ENCODE measurements at places on chromosomes 1 and 21. TPM values are rescaled to one million over a fixed set of nuclear protein-coding genes. Genes with fewer than 3 reads are reported as not detected.

- peak overlapping the region; percentile 61 for H3K4me3 ChIP-seq
- peak overlapping the region; percentile 67 for H3K27ac ChIP-seq
Measured at GRCh38 chr1:1889090-1889750, 1.7 kb downstream of the GNB1 start.

Gene UBXN10
- polyA plus RNA-seq, result 2.4 TPM

Gene ACTL8
- not detected for polyA plus RNA-seq

- H3K27me3 ChIP-seq, result no peaks in the 10 kb centered on the region
- no peak overlapping the region for H3K4me3 ChIP-seq
- H3K36me3 ChIP-seq, result no peaks in the 10 kb centered on the region
Measured at GRCh38 chr1:177848577-177848976, 121.3 kb downstream of the SEC16B start.

Gene ANKRD35
- 0.59 TPM for polyA plus RNA-seq

GRCh38 chr1:51168266-51168845, 66.3 kb downstream of the C1orf185 start:
- H3K4me1 ChIP-seq, result no peaks in the 10 kb centered on the region
- H3K4me3 ChIP-seq, result no peak overlapping the region
- no peak for DNase-seq
- no peaks in the 10 kb centered on the region for H3K27me3 ChIP-seq

GRCh38 chr1:83741770-83742169, 257.2 kb downstream of the TTLL7 start:
- no peaks in the 10 kb centered on the region for H3K36me3 ChIP-seq
- H3K27me3 ChIP-seq, result no peaks in the 10 kb centered on the region
- H3K4me1 ChIP-seq, result peaks cover 4% of the 10 kb centered on the region
- H3K4me3 ChIP-seq, result no peak overlapping the region
- no peak overlapping the region for H3K27ac ChIP-seq
- DNase-seq, result no peak

- no peaks in the 10 kb centered on the region for H3K4me1 ChIP-seq
- DNase-seq, result no peak
- no peaks in the 10 kb centered on the region for H3K27me3 ChIP-seq
- H3K36me3 ChIP-seq, result no peaks in the 10 kb centered on the region
Measured at GRCh38 chr1:118136187-118136941, 48.7 kb downstream of the SPAG17 start.

GRCh38 chr1:182329471-182329870, 62.1 kb downstream of the GLUL start:
- H3K27me3 ChIP-seq, result no peaks in the 10 kb centered on the region
- no peak for DNase-seq
- H3K4me3 ChIP-seq, result no peak overlapping the region
- H3K36me3 ChIP-seq, result no peaks in the 10 kb centered on the region
- no peaks in the 10 kb centered on the region for H3K4me1 ChIP-seq

- H3K36me3 ChIP-seq, result no peaks in the 10 kb centered on the region
- no peaks in the 10 kb centered on the region for H3K4me1 ChIP-seq
Measured at GRCh38 chr1:24621121-24621520, 22.0 kb upstream of the SRRM1 start.

Gene RBM11
- polyA plus RNA-seq, result 1.6 TPM

- H3K4me1 ChIP-seq, result no peaks in the 10 kb centered on the region
- no peaks in the 10 kb centered on the region for H3K36me3 ChIP-seq
- no peaks in the 10 kb centered on the region for H3K27me3 ChIP-seq
- no peak for DNase-seq
Measured at GRCh38 chr1:245133995-245134715, 20.6 kb upstream of the KIF26B start.

DNA sequence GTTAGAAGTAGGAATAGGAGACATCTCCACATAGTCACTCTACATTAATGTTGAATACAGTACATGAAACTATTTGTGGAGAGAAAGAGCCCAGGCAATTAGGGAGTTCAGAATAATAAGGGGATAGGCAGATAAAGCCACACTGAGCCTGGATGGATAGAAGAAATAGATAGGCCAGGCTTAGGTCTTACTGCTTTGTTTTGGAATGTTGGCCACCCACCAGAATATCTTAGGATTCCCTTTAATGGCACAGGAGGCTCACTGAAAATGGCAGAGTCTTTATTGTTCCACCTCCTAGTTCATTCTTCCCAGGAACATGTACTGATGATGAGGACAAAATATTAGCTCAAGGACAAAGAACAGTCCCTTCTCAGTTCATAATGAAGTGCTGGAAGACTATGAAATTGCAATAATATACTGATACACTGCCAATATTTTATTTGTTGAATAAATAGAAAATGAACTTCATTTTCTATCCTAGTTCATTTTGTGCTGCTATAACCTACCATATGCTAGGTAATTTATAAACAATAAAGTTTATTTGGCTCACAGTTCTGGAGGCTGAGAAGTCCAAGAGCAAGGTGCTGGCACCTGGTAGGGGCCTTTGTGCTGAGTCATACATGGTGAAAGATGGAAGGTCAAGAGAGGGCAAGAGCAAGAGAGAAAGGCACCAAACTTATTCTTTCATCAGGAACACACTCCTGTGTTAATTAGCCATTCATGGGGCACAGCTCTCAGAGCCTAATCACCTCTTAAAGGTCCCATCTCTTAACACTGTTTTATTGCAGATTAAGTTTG, 87.3 kb downstream of the TBX15 start:
- no peak overlapping the region for H3K4me3 ChIP-seq
- H3K27ac ChIP-seq, result no peak overlapping the region
- H3K27me3 ChIP-seq, result no peaks in the 10 kb centered on the region
- no peaks in the 10 kb centered on the region for H3K4me1 ChIP-seq
- H3K36me3 ChIP-seq, result no peaks in the 10 kb centered on the region

DNA sequence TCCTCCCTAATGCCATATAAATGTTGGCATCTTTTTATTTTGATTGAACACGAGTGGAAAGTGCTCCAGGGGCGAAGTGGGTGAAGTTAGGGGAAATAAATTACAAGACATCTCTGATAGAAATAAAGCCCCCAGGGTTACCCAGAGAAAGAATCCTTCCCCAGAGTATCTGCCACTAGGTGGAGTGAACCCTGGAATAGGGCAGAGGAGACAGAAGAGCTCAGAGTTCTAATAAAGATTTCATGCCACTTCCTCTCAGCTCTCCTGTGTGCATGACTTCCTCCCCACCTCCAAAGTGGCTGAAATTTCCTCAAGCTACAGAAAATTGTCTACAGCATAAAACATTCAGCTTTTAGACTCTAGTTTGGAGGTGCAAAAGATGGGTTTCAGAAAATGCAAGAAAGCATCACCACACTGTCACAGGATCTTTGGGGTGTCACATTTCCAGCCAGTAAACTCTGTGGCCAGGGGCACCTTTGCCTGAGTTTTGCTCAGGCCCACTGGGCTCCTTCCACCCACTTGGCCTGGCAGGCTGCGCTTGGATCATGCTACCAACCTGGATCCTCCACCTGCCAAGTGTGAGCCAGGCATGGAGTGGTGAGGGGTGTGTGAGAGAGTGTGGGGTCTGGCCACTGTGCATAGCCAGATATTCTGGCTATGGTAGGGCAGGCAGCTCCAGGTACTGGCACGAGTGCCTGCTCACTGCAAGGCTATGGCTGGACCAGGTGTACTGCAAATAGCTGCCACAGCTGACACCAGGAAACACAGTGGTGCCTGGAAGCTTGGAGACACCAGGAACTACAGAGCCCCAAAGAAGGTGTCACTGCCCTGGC, 208.8 kb upstream of the USP25 start:
- H3K27ac ChIP-seq, result no peak overlapping the region
- no peak for DNase-seq
- H3K36me3 ChIP-seq, result no peaks in the 10 kb centered on the region
- H3K4me1 ChIP-seq, result no peaks in the 10 kb centered on the region
- H3K27me3 ChIP-seq, result no peaks in the 10 kb centered on the region
- H3K4me3 ChIP-seq, result no peak overlapping the region

DNA sequence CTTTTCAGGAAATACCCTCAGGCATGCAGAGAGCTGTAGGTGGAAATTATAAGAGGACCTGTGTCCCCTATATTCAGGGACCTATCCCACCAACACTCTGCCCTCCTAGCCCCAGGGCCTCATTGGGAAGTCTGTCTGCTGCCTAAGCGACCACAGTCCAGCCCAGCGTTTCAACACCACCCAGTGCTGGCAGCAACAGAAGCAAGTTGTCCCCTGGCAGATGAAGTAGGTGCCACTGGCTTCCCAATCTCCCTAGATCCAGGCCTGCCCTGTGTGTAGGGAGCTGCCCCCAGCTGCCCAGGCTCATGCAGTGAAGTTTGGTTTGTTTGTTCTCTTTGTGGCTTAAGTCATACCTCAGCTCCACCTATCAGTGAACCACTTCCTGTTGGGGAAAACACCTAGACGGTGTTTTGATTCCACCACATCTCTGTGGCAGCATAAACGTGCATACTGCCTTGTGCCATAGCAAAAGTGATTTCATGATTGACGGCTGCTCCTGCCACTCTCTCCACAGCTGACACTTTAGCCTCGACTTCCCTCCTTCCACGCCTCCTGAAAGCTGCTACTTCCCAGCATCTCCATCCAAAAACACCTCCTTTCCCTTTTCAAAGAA, 8.1 kb upstream of the LEFTY1 start:
- no peak overlapping the region for H3K4me3 ChIP-seq
- peak overlapping the region; percentile 87 for H3K27ac ChIP-seq
- no peaks in the 10 kb centered on the region for H3K36me3 ChIP-seq
- peaks cover 18% of the 10 kb centered on the region for H3K4me1 ChIP-seq

DNA sequence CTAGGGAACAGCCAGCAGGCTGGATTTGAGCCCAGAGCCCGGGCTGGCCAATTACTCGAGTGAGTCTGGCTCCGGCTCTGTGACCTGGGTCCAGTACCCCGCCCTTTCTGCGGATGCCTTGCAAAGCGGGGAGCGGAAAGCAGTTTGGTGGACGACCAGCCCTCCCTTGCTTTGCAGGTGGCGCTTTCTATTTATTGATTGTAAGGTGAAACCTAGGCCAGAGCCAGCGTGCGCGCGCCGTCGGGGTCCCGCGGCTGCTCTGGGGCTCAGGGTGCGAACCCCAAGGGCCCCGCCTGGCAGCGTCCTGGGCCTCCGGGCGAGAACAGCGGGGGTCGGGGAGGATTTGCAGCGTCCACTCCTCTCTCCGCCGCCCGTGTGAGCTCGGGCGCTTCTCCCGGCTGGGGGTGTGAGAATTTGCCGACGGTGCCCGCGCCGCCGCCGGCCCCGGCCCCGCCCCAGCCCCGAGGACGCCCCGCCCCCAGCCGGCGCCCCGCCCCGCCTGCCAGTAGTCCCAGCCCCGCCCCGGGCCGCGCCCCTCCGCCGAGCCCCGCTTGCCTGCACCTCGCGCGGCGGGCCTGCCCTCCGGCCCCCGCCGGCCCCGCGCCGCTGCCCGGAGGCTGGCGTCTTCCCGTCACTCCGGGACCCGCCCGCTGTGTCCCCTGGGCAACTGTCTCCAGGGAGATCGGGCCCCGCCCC, 37.6 kb downstream of the PIK3CD start:
- peak overlapping the region; percentile 62 for H3K4me3 ChIP-seq
- peaks cover 12% of the 10 kb centered on the region for H3K4me1 ChIP-seq
- H3K27ac ChIP-seq, result no peak overlapping the region
- no peaks in the 10 kb centered on the region for H3K27me3 ChIP-seq
- peak; percentile 86 for DNase-seq
- H3K36me3 ChIP-seq, result no peaks in the 10 kb centered on the region

DNA sequence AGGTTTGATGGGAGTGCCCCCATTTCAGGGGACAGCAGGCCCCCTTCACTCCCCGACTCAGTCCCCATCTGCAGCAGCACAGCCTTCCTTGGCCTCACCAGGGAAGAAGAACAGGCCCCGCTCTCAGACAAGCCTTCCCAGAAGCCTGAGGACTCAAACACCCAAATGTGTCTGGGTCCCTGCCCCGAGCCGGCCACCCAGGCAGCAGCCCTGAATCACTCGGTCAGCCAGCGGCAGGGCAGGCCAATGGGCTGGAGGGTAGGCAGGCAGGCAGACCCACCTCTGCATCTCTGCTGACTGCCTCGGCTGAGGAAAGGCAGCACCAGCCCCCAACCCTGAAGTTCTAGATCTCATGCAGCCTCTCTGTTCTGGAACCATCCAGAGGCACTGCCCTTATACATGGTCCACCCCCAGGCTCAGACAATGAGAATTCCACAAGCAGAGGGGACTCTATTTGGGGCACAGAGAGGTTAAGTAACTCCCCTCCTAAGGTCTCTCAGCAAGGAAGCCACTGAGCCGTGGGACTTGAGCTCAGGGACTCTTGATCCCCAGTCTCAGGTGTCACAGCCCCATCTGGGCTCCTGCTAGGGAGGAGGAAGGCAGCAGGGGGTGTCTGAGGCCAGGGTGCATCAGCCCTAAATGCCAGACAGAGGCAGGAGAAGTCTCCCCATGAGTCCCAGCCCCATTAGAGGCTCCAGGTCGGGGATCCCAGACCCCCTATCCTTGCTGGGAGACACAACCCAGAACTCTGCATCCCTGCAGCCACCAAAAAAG, 33.2 kb upstream of the RUNX3 start:
- DNase-seq, result peak; percentile 54
- no peaks in the 10 kb centered on the region for H3K36me3 ChIP-seq
- no peak overlapping the region for H3K27ac ChIP-seq
- no peaks in the 10 kb centered on the region for H3K4me1 ChIP-seq
- H3K27me3 ChIP-seq, result no peaks in the 10 kb centered on the region

DNA sequence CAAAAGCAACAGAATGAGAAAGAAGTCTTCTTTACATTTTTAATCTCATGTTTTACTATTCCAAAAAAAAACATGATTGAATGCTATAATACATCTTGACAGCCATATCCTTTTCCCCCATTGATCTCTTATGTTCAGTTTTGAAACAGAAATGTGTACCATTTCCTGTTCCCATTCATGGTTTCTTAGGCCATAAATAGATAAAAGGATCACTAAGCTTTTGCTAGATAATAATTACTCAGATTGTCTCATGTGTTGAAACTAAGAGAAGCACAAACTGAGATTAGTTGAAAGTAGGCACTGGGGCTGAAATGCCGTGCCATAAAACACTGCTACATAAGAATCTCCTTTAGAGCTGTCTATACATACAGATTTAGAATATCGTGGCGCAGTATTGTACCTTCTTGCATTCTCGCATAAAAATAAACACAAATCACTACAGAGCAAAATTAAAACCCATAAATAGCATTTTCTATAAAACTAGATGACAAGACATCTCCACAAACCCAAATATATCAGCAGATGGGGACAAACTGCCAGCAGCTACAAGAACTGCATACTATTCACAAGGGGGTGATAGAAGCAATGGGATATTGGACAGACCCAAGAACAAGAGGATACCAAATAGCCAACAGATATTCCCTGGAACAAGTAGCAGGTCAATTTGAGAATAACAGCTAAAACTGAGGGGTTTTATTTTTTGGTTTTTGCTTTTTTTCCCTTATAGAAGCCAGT, 405.3 kb upstream of the PRMT6 start:
- no peaks in the 10 kb centered on the region for H3K4me1 ChIP-seq
- no peak overlapping the region for H3K4me3 ChIP-seq
- DNase-seq, result no peak
- no peaks in the 10 kb centered on the region for H3K36me3 ChIP-seq
- no peaks in the 10 kb centered on the region for H3K27me3 ChIP-seq

DNA sequence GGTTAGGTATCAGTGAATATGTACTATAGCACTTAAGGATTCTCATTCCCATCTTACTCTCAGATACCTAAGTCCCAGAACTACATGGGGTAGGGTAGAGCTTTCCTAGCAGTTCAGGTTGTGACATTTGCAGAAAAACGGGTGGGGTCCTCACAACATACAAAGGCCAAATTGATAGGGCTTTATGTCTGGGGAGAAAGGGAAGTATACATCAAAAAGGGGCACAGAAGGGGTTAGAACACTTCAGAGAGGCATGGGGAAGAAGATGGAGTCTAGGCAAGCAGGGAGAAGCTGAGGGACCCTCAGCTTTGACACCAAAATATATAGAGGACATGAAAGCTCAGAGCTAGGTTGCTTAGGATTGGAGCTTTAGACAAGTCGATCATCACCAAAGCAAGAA, 3.6 kb downstream of the UROD start:
- no peak overlapping the region for H3K4me3 ChIP-seq
- no peak overlapping the region for H3K27ac ChIP-seq
- DNase-seq, result no peak
- peaks cover 6% of the 10 kb centered on the region for H3K4me1 ChIP-seq
- H3K36me3 ChIP-seq, result no peaks in the 10 kb centered on the region

GRCh38 chr1:110538075-110538474, 19.1 kb upstream of the KCNA10 start:
- H3K27ac ChIP-seq, result no peak overlapping the region
- no peaks in the 10 kb centered on the region for H3K36me3 ChIP-seq
- no peaks in the 10 kb centered on the region for H3K27me3 ChIP-seq
